ENCODE measurements at places on chromosomes 13 and 19.

GRCh38 chr19:5686326-5686646 lies 3.8 kb upstream of the RPL36 start:
- DNase-seq, result no peak

- no peak for DNase-seq
These were observed 2.0 kb upstream of the TMEM221 start for GRCh38 chr19:17450264-17451075.

DNA sequence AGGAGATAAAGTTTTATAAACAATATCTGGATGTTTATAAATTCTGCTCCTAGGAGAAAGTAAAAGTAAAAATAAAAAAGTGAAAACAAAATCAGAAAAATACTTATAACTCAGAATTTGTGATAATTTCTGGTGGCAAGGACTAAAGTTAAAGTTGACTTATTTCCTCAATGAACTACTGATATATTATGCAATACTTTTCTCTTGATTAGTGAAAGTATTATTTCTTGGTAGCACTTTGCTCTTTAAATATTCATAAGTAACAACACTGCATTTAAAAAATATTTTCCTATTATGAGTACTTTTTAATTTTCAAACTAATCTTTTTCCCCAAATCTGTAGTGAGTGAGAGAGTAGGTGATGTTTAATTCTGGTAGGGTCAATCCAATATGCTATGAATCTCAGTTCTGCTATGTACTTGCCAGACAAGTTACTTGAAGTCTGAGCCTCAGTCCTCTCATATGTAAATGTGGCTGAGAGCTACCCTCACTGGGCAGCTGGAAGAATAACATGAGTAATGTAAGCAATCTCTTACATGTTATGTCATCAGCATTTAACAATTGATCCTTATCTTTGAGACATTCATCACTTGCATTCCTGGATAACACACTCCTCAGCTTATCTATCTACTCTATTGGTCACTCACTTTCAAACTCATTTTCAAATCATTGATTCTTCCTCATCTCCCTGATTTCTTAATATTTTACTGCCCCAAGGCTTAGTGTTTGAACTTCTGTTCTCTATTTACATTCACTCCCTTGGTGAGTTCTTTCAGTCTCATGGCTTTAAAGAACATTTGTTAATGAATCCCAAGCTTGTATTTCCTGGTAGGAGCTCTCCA lies 239.0 kb downstream of the RGCC start:
- DNase-seq, result no peak

DNA sequence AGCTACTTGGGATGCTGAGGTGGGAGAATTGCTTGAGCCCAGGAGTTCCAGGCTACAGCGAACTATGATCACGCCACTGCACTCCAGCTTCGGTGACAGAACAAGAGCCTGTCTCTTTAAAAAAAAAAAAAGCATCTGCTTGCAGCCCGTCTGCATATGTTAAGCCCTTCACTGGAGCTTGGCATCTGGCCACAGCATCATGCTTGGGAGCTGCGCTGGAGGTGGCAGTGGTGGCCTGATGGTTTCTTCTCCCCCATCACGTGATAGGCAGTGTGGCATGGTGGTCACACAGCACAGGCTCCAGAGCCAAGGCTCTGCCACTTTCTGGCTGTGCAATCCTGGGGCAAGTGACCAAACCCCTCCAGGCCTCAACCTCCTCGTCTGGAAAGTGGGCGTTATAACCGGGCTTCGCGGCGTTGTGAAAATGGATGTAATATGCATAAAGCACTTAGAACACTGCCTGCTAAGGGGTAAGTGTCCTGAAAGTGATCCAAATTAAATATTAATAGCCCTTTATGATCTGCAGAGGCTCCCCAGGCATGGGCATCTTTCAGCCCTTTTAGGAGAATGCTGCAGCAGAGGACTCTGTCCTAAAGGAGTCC lies 24.4 kb downstream of the MARK4 start:
- DNase-seq, result no peak

Measured in stimulated activated CD4-positive, alpha-beta T cell treated with anti-CD3 and anti-CD28 coated beads, TNF-alpha, amount 100 ng/mL, for 4 hours (primary cell).